ENCODE measurements at places on chromosomes 2 and 18.
A peak's percentile ranks its signal among the peaks of the same experiment; 100 is the strongest.

DNA sequence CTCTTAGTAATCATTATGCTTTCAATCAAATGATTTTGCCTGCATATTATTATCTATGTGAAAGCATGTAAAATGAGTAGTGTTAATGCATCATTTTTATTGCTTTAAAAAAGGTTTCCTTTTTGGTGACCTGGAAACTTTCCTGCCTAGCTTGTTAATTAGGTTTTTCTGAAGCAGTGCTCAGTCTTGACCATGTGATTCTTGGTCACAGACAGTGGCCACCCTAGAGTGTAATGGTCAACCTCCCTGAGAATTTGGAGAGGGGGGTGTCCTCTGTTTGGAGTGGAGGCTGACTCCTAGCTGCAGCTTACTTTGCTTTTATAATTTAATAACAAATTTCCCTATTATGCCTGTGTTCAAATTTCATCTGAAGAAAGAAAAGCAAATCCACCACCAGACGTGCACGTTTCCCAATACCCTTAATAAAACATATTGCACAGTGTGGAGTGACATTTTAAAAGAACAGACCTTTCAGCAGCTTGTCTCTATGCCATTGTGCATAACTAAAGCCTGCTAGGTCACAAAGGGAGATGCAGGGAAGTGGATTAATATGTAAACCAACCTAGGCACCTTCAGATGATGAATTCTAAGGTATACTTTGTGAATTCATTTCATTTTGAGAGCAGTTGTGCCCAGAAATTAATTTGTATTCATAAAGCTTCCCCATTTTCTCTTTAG lies 130.6 kb downstream of the RPRM start:
- no peak for DNase-seq

DNA sequence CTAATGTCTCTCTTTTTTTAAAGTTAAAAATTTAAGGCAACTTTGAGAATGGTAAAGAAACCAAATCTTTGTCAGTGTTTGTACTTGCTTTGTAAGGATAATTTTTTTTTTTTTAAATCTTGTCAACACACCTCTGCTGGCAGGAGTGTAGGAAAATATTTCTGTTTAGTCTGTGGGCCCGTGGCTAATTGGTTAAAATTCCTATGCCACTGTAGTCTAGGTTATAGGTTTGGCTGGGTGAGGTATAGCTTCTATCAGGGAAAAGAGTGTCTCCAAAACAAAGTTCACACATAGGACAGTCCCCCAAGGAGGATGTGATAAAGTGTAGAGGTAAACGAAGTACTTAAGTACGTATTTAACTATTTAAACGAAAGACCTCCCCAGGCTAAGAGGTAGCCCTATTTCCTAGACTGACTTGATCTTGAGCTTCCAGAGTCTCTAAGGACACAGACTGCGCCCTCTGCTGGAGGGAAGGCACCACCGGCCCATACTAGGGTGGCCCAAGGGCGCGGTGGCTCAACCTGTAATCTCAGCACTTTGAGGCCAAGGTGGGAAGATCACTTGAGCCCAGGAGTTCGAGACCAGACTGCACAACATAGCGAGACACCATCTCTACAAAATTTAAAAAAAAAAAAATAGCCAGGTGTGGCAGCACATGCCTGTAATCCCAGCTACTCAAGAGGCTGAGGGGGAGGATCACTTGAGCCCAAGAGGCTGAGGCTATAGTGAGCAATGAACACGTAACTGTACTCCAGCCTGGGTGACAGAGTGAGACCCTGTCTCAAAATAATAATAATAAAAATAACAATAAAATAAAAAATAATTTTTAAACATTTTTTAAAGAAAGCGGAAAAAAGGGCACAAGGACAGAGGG lies 8.9 kb downstream of the TEX44 start:
- peak; percentile 65 for DNase-seq

GRCh38 chr2:127025359-127026166 lies 81.4 kb downstream of the BIN1 start:
- DNase-seq: peak; percentile 35

DNA sequence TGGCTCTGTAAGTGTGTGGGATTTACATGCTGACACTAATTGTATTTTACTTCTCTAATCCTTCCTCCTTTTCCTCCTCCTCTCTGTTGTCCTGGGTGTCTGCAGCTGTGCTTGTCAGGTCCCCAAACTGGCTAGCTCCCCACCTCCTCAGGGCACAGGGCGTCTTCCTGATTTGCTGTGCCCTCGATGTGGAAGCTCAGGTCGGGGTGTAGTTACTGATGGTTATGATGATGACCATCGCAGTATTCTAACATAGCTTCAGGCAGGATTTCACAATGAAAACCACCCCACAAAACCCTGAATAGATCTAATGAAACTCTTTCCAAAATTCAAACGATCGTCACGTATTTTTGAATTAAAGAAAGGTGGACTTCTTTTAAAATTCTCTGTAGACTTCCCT lies 428.4 kb downstream of the TGIF1 start:
- no peak for DNase-seq

Data from activated CD4-positive, CD25-positive, alpha-beta regulatory T cell treated with anti-CD3 and anti-CD28 coated beads, Interleukin-2, amount 50 U/mL, for 16 hours (primary cell).